Gastrocnemius medialis (tissue), 4 donors: ENCODE measurements at places on chromosomes 12 and 14. TPM values are rescaled to one million over a fixed set of nuclear protein-coding genes. Genes with fewer than 3 reads are reported as not detected.
A peak's percentile ranks its signal among the peaks of the same experiment; 100 is the strongest.

- H3K36me3 ChIP-seq = no peaks in the 10 kb centered on the region
- no peak overlapping the region for H3K27ac ChIP-seq
Measured at GRCh38 chr12:25811656-25812126, 146.8 kb upstream of the RASSF8 start.

DNA sequence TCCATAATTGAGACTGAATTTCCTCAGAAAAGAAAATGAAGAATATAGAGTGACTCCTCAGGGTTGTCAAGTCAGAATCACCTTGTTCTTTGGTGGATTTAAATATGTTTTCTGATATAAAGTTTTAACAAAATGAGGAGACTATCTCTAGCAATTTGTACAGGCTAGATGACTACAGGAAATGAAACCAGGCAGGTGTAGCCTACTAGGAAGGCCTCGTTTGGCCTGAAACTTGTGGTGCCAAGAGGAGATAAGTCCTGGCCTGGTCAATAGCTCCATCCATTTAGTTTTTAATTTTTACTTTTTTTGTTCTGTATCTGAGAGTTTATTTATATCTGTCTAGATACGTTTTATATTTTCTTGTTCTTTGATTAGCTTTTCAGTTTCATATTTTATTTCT, 41.5 kb downstream of the SNAPC1 start:
- no peak overlapping the region for H3K4me3 ChIP-seq
- H3K27me3 ChIP-seq = no peaks in the 10 kb centered on the region
- no peak overlapping the region for H3K27ac ChIP-seq
- no peaks in the 10 kb centered on the region for H3K4me1 ChIP-seq
- DNase-seq = no peak

DNA sequence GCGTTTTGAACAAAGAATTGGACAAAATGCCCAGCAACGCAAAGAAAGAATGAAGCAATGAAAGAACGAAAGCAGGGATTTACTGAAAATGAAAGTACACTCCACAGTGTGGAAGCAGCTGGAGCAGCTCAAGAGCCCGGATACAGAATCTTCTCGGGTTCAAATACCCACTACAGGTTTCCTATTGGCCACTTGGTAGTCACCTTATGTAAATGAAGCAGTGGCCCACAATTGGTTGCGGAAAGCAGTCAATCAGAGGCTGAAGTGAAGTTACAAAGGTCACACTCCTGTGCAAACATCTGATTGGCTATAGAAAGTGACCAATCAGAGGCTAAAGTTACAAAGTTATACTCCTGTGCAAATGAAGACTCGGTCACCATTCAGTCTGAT, 15.0 kb upstream of the PPP1R13B start:
- H3K27me3 ChIP-seq = no peaks in the 10 kb centered on the region
- no peaks in the 10 kb centered on the region for H3K36me3 ChIP-seq
- no peak overlapping the region for H3K27ac ChIP-seq
- DNase-seq = no peak
- no peaks in the 10 kb centered on the region for H3K4me1 ChIP-seq

DNA sequence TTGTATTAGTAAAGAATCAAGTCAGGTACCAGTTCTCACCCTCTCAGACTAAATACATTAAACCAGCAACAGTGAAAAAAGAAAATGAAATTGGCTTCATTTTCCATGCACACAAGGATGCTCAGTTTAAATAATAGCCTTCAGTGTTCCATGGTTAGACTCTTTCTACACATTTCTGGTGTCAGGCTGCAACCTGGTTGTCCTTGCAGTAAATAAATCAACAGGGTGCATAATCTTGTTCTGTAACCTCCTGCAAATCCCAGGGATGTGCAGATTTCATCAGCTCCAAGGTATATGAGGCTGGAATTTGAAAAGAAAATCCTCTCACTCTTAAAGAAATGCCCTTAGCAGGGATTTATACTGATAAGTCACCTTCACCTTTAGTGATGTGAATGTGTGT, 46.7 kb upstream of the BTG1 start:
- H3K4me1 ChIP-seq = no peaks in the 10 kb centered on the region
- no peak overlapping the region for H3K27ac ChIP-seq
- H3K36me3 ChIP-seq = no peaks in the 10 kb centered on the region
- H3K4me3 ChIP-seq = no peak overlapping the region
- DNase-seq = no peak
- no peaks in the 10 kb centered on the region for H3K27me3 ChIP-seq

DNA sequence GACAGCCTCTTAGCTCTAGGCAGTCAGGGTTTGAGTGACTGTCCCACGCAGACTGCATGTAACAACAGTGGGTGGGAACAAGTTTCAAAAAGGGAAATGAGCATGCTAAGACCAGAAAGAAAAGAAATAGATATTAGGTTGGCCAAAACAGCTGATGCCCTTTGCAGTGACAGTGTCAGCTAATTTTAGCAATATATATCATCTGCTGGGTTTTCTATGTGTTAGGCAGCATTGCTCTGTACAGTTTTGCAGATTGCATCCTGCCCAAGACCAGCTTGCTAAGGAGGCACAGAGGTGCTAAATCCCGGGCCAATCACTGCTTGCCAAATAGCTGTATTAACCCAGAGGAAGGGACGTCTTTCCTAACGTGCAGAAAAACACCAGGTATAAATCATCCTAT, 541.9 kb upstream of the TBX3 start:
- peaks cover 14% of the 10 kb centered on the region for H3K4me1 ChIP-seq
- H3K4me3 ChIP-seq = no peak overlapping the region
- H3K27me3 ChIP-seq = no peaks in the 10 kb centered on the region

- peaks cover 5% of the 10 kb centered on the region for H3K4me1 ChIP-seq
- H3K27ac ChIP-seq = no peak overlapping the region
- no peaks in the 10 kb centered on the region for H3K36me3 ChIP-seq
- H3K4me3 ChIP-seq = no peak overlapping the region
Measured at GRCh38 chr12:45654002-45654665, 75.4 kb upstream of the ARID2 start.

DNA sequence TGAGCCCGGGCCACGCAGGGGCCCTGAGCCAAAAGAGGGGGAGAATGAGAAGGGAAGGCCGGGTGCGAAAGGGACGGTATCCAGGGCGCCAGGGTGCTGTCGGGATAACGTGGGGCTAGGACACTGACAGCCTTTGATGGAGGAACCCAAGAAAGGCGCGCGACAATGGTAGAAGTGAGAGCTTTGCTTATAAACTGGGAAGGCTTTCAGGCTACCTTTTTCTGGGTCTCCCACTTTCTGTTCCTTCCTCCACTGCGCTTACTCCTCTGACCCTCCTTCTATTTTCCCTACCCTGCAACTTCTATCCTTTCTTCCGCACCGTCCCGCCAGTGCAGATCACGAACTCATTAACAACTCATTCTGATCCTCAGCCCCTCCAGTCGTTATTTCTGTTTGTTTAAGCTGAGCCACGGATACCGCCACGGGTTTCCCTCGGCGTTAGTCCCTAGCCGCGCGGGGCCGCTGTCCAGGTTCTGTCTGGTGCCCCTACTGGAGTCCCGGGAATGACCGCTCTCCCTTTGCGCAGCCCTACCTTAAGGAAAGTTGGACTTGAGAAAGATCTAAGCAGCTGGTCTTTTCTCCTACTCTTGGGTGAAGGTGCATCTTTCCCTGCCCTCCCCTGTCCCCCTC, 3.0 kb downstream of the SSTR1 start:
- H3K27ac ChIP-seq = no peak overlapping the region
- DNase-seq = no peak
- H3K4me3 ChIP-seq = peak overlapping the region; percentile 56
- no peaks in the 10 kb centered on the region for H3K36me3 ChIP-seq

DNA sequence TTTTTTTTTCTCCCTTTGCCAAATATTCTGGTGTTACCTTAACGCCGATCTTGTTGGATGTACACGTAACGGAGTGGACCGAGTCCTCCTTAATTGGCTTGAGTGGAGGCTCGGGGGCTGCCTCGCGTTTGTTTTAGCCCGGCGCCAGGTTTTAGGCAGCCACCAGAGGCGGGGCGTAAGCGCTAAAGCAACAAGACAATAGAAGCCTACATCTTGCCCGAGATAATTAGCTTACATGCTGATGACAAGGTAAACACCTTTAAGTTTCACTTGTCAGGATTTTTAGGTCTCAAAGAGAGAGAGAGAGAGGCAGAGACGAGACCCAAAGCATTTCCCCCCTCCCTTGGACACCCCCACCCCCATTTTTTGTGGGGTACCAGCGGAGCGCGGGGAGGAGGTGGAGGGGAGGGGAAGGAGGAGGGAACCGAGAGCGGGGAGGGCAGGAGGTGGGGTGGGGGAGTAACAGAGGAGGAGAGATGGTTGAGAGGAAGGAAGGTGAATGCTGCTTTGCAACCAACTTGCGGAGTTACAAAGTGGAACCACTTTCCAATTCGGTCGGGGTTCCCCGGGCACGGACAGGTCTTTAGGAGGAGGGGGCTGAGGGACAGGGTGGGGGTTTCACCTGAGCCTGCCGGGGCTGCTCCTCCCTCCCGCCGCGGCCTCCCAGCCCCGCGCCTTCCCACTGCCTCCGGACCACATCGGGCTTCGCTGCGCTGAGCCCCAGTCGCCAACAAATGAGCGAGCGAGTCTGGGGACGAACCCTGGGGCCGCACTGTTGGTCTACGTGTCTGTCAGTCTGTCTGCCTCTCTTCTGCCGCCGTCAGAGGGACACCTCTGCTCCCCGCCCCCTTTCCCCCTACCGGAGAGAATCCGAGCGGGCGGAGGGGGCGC, at the start of gene NKX2-1:
Gene NKX2-1, minus strand, starts transcription at position 802 of the 891 bp plus-strand sequence. Its CDS starts 103 bp downstream, at position 699.
- DNase-seq = no peak
- H3K27ac ChIP-seq = no peak within 1 kb of the TSS
- H3K4me1 ChIP-seq = peaks cover 20% of the 10 kb centered on the region
- H3K27me3 ChIP-seq = peaks cover 96% of the 10 kb centered on the region
- no peaks in the 10 kb centered on the region for H3K36me3 ChIP-seq

GRCh38 chr14:30445011-30445793, 113.8 kb upstream of the G2E3 start:
- DNase-seq = no peak
- H3K27ac ChIP-seq = no peak overlapping the region
- no peaks in the 10 kb centered on the region for H3K4me1 ChIP-seq
- no peaks in the 10 kb centered on the region for H3K36me3 ChIP-seq
- no peak overlapping the region for H3K4me3 ChIP-seq
- no peaks in the 10 kb centered on the region for H3K27me3 ChIP-seq

GRCh38 chr14:63405715-63406114, 87.0 kb upstream of the GPHB5 start:
- no peak overlapping the region for H3K27ac ChIP-seq
- H3K36me3 ChIP-seq = no peaks in the 10 kb centered on the region
- no peak overlapping the region for H3K4me3 ChIP-seq
- H3K4me1 ChIP-seq = peaks cover 24% of the 10 kb centered on the region
- DNase-seq = no peak
- no peaks in the 10 kb centered on the region for H3K27me3 ChIP-seq

- H3K36me3 ChIP-seq = no peaks in the 10 kb centered on the region
- H3K27me3 ChIP-seq = no peaks in the 10 kb centered on the region
- H3K27ac ChIP-seq = no peak overlapping the region
- no peak overlapping the region for H3K4me3 ChIP-seq
- DNase-seq = no peak
Measured at GRCh38 chr12:43883311-43883710, 47.4 kb downstream of the TMEM117 start.

DNA sequence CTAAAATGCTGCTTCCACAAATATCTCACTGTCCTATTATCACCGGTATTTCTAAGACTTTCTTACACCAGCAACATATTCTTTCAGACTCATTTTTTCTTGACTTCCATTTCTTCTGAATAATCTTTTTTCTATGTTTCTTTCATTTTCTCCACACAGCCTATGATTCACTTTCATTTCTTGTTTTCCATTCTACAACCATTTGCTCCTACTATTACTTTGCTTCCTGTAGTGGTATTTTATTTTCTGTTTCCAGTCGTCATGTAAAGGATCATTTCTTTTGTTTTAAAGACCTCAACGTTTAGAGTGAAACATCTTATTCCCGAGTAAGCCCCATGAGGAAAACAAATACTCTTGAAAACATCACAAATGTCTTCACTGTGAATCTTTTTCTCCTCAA, 182.2 kb upstream of the MDGA2 start:
- no peak overlapping the region for H3K27ac ChIP-seq
- H3K4me1 ChIP-seq = no peaks in the 10 kb centered on the region
- H3K36me3 ChIP-seq = no peaks in the 10 kb centered on the region
- H3K4me3 ChIP-seq = no peak overlapping the region
- DNase-seq = no peak

DNA sequence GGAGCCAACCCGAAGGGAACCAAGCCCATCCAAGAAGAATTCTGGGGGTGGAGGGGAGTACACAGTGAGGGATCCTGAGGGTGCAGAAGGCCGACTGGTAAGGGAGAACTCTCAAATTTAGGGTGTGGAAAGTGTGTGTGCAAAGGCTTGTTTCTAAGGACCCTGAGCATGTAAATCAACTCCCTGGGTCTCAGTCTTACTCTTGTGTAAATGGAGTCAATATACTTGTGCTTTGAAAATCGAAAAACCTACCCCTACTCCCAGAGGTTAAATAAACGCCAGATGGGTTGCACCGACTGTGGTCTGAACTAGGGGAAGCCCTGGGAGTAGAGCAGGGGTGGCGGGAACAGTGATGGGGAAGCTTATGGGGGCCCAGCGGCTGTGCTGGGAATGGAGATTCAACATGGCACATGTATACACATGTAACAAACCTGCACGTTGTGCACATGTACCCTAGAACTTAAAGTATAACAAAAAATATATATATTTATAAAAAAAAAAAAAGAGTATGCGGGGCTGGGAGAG, 6.0 kb downstream of the B4GALNT1 start:
- DNase-seq = no peak
- H3K4me1 ChIP-seq = peaks cover 7% of the 10 kb centered on the region
- no peak overlapping the region for H3K27ac ChIP-seq
- H3K4me3 ChIP-seq = no peak overlapping the region

GRCh38 chr12:66092559-66093269, 37.8 kb downstream of the LLPH start:
- no peaks in the 10 kb centered on the region for H3K4me1 ChIP-seq
- no peaks in the 10 kb centered on the region for H3K36me3 ChIP-seq
- no peak overlapping the region for H3K27ac ChIP-seq
- H3K4me3 ChIP-seq = no peak overlapping the region
- DNase-seq = no peak

DNA sequence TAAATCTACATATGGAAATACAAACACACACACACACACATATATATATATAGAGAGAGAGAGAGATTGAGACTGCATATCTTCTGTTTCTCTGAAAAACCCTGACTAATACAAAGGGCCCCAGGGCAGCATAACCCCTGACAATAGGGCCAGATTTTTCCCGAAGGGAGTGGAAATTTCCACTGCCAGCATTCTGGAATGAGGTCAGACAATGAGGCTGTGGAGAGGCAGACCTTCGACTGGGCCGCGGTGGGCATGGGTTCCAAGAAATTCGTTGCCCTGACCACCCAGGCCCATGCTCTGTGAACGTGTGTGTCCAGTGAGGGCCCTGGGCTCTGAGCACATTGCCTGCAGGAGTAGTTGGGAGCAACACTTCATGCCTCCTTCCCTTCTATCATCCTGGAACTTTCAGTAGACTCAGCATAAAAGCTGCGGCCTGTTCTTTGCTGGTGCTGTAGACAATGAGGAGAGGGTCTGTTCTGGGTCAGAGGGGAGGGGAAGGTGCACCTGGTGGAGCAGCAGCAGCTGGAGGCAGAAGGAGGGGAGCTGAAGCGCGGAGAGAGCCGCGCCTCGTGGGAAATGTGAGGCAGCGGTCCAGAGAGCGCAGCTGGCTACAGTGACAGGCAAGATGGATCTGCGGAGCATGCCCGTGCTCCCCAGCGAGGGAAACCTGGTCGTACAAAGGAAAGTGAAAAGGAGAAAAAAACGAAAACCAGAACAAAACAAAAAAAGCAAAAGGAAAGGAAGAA, 25.6 kb upstream of the CCDC60 start:
- H3K27ac ChIP-seq = no peak overlapping the region
- no peaks in the 10 kb centered on the region for H3K27me3 ChIP-seq
- no peaks in the 10 kb centered on the region for H3K4me1 ChIP-seq

CBX5 gene
- total RNA-seq = 8.3 TPM

RAD9B gene
- 2.0 TPM for total RNA-seq

MAP1LC3B2 gene
- 1.1 TPM for total RNA-seq

E2F7 gene
- not detected for total RNA-seq

SDR39U1 gene
- total RNA-seq = 51.4 TPM

MSRB3 gene
- 29.0 TPM for total RNA-seq

RBMS2 gene
- total RNA-seq = 5.4 TPM
